Retinal pigment epithelial cell (primary cell): ENCODE measurements at places on chromosomes 12 and 14.
A peak's percentile ranks its signal among the peaks of the same experiment; 100 is the strongest.

- no peak for DNase-seq
Measured at GRCh38 chr14:88911809-88912208, 87.4 kb downstream of the TTC8 start.

DNA sequence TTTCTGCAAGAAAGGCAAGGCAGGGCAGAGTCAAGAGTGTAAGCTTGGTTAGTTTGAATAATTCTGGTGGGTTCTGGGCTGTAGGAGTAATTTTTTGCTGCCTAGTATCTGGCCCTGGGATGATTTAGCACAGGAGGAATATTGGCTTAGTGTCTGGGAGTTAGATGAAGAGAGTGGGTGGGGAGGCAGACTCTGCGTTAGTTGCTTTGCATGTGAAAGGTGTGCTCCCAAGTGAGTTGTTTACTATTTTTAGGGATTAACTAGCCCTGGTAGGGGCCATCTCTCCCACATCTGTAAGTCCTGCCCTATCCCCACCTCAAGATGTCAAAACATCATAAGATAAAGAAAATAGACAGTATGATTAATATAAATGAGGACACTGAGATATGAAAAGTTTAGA, 249.7 kb downstream of the LRIG3 start:
- DNase-seq = no peak

- no peak for DNase-seq
Measured at GRCh38 chr12:25102402-25102801, 92.6 kb downstream of the DNAI7 start.

DNA sequence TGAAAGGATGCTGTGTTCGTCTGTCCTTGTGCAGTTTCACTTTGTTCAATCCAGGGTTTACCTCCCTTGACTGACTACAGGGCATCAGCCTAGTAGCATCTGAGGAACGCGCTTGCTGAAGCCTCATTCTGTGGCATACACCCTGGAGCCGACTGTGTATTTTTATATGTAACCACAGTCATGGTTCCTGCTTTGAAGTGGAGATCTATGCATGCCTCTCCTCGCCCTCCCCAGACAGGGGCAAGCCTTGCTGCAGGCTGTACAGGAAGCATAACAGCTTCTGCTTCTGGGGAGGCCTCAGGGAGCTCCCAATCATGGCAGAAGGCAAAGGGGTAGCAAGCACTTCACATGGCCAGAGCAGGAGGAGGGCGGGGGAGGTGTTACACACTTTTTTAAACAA, 262.1 kb downstream of the BCL11B start:
- DNase-seq = no peak

DNA sequence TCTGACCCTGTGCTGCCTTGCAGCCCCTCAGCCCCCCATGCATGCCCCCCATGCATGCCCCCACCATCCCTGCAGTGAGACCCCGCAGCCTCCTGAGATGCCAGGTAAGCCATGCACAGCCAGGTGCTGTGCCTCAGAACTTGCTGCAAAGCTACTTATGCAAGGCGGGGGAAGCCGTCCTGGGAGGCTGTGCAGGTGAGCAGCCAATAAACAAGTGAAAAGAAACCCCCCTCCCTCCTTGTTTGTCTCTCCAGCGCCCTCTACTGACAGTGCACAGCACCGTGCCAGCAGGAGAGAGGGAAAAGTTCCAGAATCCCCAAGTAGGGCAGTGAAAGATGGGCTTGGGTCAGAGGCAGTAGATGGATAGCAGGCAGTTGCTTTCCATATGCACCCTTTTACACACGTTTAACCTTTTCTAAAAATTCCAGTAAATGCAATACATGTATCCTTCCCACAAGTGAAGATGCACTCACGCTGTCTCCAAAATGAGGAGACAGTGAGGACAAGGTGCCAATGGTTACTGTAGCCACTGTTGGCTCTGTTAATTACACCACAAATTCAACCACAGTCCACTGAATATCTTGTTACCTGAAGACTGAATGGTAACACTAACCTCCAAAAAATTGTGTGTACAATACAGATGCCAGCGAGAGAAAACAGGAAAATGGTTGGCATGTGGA, 18.0 kb downstream of the TNFAIP2 start:
- DNase-seq = no peak

DNA sequence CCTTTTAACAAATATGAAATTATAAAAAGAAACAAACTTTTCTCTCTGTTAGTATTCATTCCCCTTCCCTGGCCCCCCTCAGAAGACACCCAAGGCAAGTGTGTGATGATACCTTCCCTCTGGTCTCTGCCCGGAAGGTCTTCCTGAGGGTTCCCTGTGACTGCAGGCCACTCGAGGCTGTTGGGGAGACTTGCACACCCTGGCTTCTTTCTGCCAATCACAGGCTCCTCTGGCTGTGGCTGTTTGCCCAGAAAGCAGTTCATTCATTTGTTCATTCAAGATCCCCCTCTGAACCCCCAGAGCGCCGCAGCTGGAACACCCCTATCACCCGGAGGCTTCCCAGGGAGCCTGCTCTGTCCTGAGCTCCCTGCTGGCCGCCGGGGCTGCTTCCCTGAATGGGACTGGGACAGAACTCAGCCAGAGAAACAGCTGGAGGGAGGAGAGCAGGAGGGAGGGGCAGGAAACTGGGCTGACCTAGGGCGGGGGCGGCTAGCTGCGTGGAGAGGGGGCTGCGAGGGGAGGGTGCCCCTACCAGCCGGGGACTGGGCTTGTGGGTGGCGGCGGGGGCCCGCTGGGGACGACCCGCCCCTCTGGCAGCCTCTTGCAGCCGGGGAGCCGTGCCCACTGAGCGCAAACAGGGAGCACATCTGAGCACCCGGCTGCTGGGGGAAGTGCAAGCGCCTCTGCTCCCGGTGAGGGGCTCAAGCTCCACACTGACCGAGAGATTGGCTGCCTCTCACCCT, at the start of gene CMKLR1:
Gene CMKLR1, minus strand, starts transcription at position 397 of the 743 bp plus-strand sequence. CDS start 45,720 bp downstream, outside the sequence.
- DNase-seq = no peak

DNA sequence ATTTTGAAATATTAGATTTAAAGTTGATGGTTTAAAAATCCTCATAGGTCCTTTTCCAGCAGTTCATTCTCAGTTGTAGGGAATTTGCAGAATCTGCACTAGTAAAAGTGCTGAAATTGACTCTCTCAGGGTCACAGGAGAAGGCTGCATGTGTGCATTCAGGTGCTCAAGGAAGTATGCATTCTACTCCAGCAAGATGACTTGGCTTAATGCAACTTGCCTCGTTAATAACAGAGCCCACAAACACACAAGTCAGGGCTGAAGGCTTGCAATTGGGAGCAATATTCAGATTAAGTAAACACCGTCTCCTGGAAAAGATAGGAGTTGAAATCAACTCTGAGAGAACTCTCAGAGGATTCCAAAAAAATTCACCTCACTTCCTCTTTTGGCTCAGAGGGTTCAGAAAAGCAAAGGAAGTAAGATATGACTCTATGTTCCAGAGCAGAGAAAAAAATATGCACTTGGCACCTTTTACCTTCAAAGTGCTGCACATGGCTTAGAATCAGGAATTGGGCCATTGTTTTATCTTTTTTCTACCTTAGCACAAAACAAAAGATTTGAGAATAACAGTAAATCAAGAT, 406.3 kb upstream of the DCN start:
- no peak for DNase-seq

- no peak for DNase-seq
Measured at GRCh38 chr14:54728700-54729527, 162.0 kb downstream of the SAMD4A start.

DNA sequence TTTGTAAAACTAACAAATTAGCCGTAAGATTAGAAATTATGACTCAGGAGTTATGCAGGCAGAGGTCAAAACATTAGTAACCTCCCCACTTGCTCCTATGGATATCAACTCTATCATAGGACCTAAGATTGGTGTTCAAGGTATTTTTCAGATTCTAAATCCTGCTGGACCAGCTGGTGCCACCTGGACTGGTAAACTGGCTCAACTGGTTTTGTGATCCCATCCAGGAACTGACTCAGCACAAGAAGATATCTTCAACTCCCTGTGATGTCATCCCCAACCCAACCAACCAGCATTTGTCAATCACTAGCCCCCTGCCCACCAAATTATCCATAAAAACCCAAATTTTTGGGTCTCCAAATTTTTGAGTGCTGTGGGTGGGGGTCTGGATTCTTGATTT, 98.1 kb upstream of the OR4E1 start:
- no peak for DNase-seq

GRCh38 chr14:55073856-55074255, 22.4 kb downstream of the MAPK1IP1L start:
- peak; percentile 62 for DNase-seq

GRCh38 chr14:75510547-75510946, 11.7 kb upstream of the BATF start:
- no peak for DNase-seq

DNA sequence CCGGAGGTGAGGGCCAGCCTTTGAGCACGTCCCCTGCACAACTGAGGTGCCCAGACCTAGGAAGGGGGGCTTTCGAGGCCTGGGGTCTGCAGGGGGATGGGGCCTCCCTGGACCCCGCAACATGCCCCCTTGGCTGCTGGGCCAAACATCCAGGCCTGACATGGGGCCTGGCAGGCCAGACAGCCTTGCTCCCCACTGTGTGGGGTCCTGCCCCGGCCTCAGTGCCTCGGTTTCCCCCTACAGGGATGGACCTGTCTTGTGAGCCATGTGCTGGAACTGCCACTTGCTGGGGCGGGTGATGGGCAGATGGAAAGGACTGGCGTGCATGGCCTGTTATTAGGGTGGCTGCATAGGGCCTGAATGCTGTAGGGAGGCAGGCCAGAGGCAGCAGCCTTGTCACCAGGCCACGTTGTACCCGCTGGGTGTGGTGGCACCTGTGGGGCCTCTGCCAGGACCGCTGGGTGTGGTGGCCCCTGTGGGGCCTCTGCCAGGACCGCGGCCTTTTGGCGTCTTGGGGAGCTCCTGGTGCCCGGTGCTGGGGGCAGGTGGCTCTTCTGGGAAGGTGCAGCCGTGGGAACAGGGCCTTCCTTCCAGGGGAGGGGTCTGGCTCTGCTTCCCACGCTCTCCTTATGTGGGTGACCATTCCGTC, 20.4 kb downstream of the ASPG start:
- DNase-seq = no peak

- no peak for DNase-seq
Measured at GRCh38 chr14:44081146-44081545, 425.9 kb downstream of the FSCB start.

DNA sequence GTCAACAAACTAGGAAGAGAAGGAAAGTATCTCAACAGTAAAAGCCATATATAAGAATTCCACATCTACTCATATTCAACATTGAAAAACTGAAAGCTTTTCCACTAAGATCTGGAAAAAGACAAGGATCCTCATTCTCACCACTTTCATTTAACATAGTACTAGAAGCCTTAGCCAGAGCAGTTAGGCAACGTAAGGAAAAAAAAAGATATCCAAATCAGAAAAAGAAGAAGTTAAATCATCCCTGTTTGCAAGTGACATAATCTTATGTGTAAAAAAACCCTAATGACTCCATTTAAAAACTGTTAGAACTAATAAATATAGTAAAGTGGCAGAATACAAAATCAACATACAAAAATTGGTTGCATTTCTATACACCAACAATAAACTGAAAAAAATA, 426.2 kb downstream of the BCAT1 start:
- DNase-seq = no peak

DNA sequence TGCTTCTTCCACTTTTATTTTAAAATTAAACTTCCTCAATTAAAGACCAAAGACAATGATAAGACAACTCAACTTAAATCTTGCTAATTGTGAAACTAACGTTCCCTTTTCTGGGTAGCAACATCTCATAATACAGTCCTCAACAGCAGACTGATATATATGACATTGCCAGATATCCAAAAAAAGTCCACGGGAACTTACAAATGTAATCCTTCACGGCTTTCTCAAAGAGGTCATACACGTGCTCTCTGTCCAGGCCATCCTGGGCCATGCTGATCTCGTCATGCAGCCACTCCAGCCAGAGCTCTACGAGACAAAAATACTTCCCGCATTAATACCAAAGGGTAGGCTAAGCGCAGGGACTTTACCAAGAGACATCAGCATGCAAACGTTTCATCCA, 13.3 kb downstream of the SART3 start:
- no peak for DNase-seq

DNA sequence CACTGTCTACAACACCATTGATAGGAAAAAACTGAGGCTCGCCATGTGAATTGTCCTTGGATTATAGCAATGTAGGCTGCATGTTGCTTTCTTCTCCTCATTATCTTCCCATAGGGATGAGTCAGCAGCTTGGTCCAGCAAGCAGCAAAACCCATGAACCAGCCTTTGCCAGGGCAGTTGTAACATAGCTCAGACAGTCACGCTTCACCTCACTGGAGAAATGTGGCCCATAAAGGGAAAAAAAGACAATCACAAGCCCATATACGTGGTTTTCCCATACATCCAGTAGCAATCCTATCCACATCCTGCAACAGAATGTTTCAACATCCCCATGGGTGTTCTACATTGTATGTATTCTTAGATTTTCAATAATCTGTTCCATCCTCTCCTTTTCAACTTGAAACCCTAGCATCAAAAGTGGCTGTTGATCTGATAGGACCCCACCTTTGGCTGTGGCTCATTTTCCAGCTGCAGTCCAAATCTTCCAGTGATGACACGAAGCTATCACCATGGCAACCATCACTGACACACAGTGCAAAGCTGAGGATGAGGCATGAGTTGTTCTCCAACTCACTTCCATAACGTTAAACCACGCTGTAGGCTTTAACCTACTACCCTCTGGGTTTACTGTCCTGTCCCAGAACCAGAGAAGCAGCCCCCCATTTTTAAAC, 34.0 kb downstream of the GRIN2B start:
- DNase-seq = peak; percentile 10

GRCh38 chr14:105748204-105748578, 221.8 kb downstream of the TMEM121 start:
- no peak for DNase-seq

GRCh38 chr14:57660208-57660607, 166.6 kb upstream of the CCDC198 start:
- no peak for DNase-seq

DNA sequence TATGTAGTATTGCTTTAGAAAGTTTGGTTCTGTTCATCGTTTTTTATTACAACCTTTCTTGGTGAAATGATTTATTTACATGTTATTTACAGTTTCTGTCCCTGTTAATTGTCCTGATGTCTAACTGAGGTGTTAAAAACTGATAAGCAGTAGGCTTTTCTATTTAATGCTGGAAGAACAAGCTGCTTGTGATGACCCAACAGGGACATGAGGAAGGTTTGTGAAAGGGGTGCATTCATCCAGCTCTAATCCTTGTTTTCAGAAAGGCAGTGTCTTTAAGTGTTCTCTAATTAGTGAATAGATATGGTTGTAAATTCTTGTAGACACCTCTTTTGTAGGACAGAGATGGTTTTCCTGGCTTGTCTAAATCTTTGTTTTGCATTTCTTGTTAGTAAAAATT, 191.4 kb downstream of the FOXA1 start:
- DNase-seq = no peak

- DNase-seq = no peak
Measured at GRCh38 chr12:53105256-53105655, 2.0 kb downstream of the SOAT2 start.

DNA sequence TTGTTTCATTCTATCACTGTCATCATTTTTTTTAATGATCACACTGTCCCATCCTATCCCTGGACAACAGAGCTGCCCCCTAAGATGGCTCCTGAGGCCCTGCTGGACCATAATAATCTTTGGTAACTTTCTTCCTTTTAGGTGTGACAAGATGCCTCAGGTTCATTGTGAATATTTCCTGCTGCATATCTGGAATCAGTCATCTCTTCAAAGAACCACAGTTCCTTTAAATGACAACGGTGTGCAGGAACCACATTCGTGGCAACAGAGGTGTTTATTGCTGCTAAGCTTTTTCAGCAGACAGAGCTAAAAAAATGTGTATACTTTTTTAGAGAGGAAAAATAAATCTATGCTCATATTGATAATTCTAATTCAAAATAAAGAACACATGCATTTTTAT, 312.9 kb downstream of the MED13L start:
- no peak for DNase-seq
